ENCODE measurements at places on chromosomes 6 and 20. TPM values are rescaled to one million over a fixed set of nuclear protein-coding genes. Genes with fewer than 3 reads are reported as not detected.

C2 gene
- total RNA-seq = 165 TPM

DNA sequence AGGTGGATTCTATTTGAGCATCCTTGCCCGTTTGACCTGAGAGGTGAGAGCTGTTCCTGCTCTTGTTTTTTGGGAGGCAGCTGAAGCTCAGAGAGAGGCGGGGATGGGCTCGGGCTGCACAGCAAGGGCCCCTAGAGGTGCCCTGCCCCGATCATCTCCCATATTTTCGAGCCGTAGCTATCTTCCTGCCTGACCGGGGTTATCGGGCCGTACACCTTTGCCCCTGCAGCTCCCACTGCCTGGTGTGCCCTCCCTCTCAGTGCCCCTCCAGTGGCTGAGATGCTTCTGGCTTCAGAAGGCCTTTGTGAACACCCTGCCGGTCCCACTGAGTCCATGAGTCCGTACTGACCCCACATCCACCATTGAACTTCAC, 6.7 kb downstream of the SRC start:
- peaks cover 43% of the 10 kb centered on the region for H3K36me3 ChIP-seq
- H3K27me3 ChIP-seq = no peaks in the 10 kb centered on the region

DNA sequence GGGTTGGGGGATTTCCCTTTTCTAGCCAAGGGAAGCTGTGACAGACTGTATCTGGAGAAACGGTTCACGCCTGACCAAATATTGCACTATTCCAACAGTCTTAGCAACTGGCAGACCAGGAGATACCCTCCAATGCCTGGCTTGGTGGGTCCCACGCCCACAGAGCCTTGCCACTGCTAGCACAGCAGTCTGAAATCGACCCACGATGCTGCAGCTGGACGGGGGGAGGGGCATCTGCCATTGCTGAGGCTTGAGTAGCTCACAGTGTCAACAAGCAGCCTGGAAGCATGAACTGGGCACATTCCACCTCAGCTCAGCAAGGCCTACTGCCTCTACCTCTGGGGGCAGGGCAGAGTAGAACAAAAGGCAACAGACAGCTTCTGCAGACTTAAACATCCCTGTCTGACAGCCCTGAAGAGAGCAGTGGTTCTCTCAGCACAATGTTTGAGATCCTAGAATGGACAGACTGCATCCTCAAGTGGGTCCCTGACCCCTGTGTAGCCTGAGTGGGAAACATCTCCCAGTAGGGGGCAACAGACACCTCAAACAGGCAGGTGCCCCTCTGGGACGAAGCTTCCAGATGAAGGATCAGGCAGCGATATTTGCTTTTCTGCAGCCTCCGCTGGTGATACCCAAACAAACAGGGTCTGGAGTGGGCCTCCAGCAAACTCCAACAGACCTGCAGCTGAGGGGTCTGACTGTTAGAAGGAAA, 89.9 kb upstream of the ECI2 start:
- H3K27ac ChIP-seq = no peak overlapping the region
- H3K27me3 ChIP-seq = peaks cover 2% of the 10 kb centered on the region
- no peak overlapping the region for H3K4me3 ChIP-seq
- peak; percentile 27 for DNase-seq
- no peaks in the 10 kb centered on the region for H3K4me1 ChIP-seq
- no peaks in the 10 kb centered on the region for H3K36me3 ChIP-seq

- no peak for DNase-seq
- H3K27me3 ChIP-seq = no peaks in the 10 kb centered on the region
- no peak overlapping the region for H3K27ac ChIP-seq
- no peak overlapping the region for H3K4me3 ChIP-seq
- no peaks in the 10 kb centered on the region for H3K4me1 ChIP-seq
Observed at GRCh38 chr6:35611240-35611639, 77.5 kb downstream of the FKBP5 start.

DNA sequence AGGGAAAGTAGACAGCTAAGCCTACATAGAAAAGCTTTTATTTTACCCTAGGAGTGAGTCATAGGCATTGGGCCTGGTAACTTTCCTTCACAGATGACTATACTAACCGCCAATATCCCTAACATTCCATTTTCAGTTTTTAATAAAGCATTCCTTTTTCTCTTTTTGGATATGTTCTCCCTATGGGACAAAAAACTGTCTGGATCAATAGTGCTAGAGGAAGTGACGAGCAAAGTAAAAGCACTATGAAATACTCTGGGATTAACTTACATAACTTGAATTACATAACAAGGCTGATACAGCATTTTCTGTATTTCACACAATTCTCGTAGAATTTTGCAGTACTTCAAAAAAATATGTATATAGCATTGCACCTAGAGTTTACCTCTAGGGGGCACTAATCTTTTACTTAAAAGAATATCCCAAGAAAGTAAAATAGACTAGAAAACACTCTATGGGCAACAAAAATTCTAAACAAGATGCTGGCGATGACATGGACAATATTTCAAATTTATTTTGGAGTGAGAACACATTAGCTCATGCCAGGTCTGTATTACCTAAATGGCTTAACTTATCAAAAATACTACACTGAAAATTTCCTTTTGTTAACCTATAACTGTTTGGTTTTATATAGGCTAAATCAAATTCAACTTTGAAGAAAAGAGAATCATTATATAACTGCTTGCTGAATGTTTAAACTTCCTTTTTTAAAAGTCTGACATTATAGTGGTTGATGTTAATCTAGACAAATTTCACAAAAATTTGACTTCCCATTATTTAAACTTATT, 66.3 kb upstream of the DST start:
- H3K36me3 ChIP-seq = no peaks in the 10 kb centered on the region
- peaks cover 23% of the 10 kb centered on the region for H3K4me1 ChIP-seq
- H3K27me3 ChIP-seq = no peaks in the 10 kb centered on the region
- no peak overlapping the region for H3K4me3 ChIP-seq
- no peak overlapping the region for H3K27ac ChIP-seq
